ENCODE measurements at places on chromosomes 5 and 9. TPM values are rescaled to one million over a fixed set of nuclear protein-coding genes. Genes with fewer than 3 reads are reported as not detected.

Gene CFAP157
- 4.4 TPM for total RNA-seq

Gene FBXO10
- 9.4 TPM for total RNA-seq

- DNase-seq, result no peak
Measured at GRCh38 chr9:93960221-93960970, 5.2 kb upstream of the BARX1 start.

DNA sequence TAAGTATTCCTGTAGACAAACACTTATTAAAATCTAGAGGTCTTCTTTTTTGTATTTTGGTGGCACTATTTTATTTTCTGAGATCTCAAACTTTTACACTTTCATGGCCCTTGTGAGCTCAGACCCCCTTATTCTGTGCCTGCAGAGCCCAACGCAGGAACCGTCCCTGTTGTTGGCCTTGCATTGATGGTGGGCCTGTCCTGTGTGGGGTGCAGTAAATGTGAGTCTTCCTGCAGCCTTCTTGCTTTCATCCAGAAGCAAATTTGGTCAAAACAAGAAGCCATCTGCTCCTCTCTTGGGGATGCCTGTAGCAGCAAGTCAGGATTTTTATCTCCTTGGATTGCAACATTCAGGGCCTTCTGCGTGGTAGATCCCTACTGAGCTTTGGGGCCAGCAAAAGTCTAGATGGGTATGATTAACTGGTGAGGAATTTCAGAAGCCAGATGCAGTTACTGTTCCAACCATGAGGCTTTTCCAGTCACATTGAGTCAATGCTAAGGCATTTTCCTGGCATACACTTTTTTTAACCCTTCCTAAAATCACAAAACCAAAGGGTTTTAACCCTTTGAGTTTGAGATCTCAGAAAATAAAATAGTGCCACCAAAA is 31.7 kb downstream of the BASP1 start:
- DNase-seq, result peak; percentile 36

DNA sequence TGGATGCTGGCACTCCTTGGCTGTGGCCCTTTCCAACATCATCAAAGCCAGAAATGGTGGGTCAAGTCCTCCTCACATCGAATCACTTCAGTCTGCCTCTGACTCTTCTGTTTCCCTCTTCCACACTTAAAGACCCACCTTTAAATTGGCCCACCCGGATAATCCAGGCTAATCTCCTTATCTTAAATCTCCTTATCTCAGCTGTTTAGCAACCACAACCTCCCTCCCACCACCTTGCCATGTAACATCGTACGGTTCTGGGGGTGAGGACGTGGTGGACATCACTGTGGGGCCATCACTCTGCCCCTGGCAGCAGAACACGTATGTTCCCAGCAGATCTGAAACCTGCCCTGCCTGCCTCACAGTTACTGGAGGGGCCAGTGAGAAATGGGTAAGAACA is 11.5 kb downstream of the IGFBPL1 start:
- DNase-seq, result no peak

DNA sequence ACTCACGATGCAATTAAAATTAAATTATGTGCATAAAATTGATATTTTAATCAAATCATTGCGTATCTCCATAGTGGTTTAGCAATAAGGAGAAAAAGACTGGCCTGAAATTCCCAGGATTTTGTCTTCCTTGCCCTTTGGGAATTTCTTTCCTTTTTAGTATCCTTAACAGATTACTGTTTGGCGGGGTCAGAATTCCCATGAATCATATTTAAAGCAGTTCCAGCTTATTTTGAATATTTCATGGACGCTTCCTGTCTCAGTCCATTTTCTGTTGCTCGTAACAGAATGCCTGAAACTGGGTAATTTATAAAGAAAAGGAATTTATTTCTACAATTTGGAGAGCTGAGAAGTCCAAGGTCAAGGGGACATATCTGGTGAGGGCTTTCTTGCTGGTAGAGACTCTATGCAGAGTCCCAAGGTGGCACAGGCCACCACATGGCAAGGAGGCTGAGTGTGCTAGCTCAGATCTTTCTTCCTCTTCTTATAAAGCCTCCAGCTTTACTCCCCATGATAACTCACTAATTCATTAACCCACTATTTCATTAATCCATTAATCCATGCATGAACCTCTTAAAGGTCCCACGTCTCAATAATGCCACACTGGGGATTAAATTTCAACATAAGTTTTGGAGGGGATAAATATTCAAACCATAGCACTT is 37.8 kb downstream of the CDH6 start:
- DNase-seq, result no peak
